ENCODE measurements at places on chromosomes 2 and 18.

DNA sequence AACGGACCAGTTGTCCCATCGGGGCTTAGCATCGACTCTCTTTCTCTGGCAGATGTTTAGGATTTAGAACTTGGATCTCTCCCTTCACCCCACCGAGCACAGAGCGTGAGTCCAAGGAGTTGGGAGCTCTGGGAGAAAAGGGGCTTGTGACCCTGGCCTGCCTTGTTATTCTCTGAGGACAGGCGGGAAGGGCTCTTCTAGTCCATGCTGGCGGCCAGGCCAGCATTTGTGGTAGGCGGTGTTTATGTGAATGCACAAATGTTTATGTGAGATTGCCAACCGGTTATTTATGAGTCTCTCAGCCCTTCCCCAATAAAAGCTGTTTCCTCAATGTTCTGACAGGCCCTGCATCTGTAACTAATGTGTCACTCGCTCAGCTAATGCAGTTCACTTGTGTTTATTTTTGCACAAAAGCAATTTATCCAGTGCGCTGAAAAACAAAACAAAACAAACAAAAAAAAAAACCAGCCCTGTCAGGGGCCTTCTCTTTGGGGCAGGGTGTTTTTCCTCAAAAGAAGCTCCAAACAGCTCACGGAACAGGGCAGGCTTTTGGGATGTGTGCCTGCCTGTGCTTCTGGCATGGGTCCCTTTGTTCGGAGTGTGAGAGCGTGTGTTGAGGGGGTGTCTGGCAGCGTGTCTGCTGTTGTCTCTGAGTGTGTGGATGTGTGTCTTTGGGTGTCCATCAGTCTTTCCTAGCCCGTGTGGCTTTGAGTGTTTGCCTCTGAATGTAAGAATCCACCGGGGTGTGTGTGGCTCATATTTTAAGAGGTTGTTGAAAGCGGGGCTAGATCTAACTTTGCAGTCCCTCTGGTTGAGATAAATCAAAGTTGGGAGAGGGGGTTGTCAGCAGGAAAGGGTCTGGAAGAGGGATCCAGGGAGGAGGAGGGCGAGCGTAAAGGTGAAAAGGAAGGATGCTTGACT lies 52.8 kb upstream of the HAAO start:
- no peak for DNase-seq

DNA sequence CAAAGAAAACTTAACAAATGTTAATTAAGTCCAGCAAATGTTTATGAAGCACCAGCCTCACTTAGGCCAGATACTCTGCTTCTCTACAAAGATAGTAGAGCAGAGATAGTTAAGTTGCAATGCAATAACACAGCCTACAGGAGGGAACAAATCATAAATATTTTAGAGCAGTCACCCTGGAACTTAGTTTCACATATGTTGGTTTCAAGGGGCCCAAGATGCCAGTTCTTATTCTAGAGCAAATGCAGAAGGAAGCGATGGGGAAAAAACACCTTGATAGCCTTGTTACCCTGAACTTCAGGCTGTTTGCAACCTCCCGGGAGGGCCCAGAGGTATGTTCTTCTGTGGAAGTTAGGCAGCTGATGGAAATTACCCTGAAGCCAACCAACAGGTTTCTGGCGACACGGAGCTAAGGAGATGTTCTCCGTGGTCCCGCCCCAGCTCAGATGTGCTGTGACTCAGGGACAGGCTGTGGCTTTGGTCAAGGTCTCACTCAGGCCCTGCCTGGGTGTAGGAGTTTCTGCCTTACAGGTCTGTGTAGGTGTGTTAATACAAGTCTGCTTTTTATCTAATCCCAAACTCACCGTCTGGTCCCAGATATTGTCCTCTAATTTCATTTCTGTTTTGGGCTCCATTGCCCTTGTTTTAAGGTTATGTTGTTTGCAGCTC lies 3.8 kb downstream of the CTIF start:
- DNase-seq = no peak

DNA sequence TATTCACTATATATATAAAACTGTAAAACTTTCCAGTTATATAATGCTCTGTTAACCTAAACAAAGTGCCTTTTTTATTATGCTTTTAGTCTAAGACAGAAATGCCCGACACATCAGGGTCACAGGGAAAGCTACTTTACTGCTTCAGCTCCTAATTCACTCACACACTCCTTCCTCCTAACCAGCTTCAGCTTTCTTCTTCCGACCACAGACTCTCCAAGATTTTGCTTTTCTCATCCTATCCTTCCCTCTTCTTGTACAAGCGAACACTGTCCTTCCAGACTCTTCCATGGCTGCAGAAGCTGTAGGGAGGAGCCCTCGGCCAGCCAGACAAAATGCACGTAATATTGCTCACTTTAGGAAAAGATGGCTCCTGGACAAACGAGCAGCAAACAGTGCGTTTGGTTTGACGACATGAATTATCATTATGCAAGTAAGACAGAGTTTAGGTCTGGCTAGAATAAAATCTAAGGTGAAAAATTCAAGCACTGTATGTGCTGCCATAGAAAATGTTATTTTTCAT lies 47.5 kb upstream of the HNRNPA3 start:
- peak; percentile 31 for DNase-seq

DNA sequence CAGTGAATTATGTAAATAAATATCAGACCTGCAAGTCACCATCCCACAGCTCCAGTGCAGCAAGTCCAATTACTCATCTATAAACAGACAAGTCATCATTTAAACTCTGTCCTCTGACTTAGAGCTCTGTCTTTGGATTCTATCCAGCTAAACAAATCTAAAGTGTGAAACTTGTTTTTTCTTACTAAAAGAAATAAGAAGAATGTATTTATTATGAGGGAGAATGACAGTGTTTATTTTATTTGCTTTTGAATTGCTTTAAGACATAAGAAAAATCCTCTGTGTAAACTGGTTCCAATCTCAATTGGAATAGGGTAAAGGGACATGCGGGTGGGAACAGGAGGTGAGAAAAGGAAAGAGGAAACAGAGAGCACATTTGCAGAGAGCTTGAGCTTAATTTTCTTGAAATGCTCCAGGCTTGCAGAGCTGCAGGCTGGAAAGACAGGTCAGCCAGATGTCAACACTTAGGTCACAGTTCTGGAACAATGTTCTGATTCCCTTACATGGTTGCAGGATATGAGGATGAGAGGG lies 355.8 kb downstream of the MEIS1 start:
- DNase-seq = no peak

DNA sequence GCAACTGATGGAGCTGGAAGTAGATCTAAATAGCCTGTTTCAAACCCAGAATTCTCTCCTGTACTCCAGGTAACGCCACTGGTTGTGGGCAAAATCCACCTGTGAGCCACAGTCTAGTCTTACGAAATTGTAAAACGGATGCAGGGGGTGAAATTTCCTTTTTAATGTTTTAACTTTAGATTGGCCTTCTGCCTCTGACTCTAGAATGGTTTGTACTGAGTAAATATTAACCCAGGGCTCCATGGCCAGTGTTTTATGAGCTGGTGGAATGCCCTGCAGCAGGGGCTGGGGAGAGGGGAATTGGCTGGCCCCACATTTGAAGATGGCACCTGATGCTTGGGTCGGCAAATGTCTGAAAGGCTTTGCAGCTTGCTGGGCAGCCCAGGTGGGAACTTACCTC lies 156.6 kb downstream of the MYCN start:
- no peak for DNase-seq

DNA sequence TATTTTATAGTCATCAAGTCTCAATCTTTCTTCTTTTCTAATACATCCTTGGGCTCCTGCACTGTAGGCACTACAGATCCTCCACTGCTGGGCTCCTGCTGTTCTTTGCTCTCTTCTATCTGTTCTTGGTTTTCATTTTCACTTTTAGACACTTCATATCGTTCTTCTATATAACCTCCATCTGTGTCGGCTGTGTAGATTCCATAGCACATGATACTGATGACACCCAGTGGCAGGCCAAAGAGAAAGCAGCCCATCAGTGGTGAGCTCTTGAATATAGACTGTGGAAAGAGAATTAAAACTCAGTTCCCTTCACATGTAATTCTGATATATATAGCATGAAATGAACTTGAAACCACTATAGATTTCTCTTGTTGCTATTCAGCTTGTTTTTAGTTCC lies 38.0 kb downstream of the TMX3 start:
- no peak for DNase-seq

DNA sequence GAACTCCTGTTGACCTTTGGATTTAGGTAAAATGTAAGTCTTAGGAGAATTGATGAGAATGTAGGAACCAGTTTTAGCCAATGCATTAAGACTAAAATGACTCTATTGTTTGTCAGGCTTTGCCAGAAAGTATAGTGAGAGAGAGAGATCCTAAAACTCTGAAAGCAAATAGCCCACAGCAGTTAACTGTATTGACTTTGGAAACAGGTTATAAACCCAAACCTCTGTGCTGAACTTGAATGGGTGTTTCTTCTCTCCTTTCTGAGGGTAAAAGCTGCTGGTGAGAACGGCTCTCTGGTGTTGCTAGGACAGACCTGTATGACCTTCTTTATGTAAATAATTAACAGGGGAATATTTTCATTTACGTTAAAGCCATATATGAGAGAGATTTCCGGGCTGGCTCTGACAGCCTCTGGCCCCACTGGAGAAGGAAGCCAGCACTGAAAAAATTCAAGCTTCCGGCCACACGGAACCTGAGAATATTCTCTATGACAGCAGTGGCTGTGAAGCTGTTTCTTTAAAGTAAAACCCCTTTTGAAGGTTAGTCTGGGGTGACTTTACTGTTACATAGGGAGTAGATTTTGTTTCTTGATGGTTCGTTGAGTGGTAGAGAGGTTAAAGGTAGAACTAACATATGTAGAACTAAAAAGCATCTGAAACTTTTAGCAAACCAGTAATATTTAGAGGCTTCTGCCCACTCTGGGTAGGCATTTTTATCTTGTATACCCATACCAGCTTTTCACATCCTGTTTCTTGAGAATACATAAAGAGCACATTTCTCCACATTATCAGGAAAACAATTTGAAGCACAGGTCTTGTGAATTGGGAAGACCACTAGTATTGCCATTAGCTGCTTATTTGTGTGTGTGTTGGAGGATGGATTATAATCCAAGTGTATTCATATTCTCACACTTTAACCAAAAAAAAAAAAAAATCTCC lies 123.8 kb downstream of the SPTBN1 start:
- DNase-seq = no peak

DNA sequence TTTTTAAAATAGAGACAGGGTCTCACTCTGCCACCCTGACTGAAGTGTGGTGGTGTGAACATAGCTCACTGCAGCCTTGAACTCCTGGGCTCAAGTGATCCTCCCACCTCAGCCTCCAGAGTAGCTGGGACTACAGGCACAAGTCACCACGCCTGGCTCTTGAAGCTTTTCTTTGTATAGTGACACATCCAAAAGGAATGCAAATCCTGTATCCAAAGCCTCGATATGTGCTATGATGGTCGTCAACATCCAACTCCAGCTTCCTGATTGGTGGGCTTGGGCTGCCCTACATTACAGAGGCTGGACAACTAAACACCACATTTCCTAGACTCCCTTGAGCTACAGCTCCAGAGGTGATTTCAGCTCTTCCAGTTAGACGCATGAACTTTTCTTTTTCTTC lies 101.7 kb upstream of the PGAP1 start:
- no peak for DNase-seq

DNA sequence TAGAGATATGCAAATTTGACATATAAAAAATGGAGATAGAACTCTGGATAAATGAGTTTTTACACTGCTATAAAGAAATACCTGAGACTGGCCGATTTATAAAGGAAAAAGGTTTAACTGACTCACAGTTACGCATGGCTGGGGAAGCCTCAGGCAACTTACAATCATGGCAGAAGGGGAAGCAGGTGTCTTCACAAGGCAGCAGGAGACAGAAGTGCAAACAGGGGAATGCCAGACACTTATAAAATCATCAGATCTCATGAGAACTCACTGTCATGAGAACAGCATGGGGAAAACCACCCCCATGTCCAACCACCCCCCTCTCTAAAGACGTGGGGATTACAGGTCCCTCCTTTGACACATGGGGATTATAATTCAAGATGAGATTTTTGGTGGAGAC lies 1540.2 kb upstream of the SLC39A10 start:
- DNase-seq = no peak

DNA sequence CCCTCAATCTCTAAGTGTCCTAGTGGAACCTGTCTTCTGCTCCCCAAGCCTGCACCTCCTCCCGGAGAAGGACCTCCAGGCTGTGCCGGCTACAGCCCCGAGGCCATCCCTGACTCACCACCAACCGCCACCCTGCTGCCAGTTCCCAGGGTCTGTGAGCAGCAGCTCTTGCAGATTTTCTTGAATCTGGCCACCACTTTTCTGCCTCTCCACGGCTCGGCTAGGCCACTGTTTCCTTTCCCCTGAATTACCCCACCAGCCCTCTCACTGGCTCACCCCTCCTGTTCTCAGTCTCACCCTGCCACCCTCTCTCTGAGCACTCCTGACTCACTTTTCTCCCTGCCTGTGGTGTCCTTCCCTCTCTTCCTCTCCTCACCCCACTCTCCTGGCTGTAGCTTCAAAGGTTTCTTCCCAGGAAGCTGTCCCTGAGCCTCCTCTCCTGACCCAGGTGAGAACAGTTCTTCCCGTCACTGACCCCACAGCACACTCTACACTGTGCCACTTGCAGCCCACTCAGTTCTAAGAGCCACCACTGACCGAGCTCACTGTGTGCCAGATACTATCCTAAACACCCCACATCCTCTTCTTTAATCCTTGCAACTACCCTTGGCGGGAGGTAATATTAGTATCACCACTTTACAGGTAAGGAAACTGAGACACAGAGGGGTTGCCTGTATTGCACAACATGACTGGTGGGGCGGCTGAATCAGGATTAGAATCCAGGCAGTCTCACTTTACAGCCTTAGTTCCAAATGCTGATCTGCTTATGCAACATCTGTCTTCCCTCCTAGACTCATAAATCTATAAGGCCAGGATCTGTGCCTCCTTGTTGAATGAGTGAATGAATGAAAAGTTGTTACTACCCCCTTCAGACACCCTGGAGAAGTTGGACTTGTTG lies 111.6 kb downstream of the SMAD7 start:
- DNase-seq = no peak

GRCh38 chr2:180191432-180192124 lies 184.5 kb upstream of the CWC22 start:
- DNase-seq = no peak

GRCh38 chr2:146226077-146226476 lies 1618.8 kb upstream of the ACVR2A start:
- no peak for DNase-seq

GRCh38 chr2:177171418-177171865 lies 41.2 kb upstream of the HNRNPA3 start:
- no peak for DNase-seq

GRCh38 chr2:26786207-26787028 lies 562 bp downstream of the CENPA start:
- DNase-seq = no peak

GRCh38 chr2:134320930-134321329 lies 67.1 kb downstream of the MGAT5 start:
- DNase-seq = no peak

GRCh38 chr2:206940546-206940945 lies 1.2 kb downstream of the CPO start:
- DNase-seq = no peak

GRCh38 chr2:236614551-236614950 lies 44.9 kb downstream of the ACKR3 start:
- DNase-seq = no peak

DNA sequence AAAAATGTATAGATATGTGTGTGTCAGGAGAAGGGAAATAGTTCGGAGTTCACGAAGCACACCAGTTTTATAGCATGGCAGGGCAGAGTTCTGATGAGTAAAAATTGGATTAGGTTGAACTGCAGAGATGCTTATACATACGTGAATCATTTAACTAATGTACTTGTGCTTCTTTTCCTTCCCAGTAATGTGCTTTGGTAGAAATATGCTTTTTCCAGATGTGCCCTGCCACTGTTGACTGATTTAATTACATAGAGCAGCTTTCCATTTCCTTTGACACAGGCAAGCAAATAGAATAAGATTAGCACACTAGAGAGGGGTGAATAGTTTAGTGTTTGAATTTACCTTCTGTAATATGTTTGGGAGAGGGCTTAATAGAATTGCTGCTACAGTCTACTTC lies 28.9 kb upstream of the ARMC9 start:
- no peak for DNase-seq

Measured in SHP77 (cell line).